ENCODE measurements at places on chromosomes 6 and 20.

DNA sequence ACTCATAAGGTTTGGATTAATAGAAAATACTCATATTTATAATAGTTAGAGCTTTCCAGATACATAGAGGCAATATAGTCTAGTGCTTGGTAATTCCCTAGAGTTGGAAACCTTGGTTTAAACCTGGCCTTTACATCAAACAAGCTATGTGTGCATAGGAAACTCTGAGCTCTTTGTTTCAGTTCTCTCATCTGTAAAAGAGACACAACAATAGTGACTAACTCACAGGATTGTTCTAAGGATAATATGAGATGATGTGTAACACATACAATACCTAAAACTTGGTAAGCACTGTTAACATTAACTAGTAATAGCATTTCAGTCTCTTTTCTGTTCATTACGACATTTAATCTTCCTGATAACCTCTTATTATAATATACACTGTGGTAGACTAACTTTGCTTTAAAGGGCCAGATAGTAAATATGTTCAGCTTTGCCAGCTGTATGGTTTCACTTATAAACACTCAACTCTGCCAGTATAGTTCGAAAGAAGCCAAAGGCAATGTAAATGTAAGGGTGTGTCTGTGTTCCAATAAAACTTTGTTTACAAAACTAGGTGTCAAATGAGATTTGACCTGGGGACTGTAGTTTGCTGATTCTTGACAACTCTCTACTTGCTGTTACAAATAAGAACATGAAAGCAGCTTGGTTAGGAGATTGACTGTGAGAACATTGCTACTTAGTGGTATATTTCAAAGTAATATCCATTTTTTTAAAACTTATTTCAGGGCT, 370.6 kb upstream of the FLRT3 start:
- peak; percentile 79 for DNase-seq

DNA sequence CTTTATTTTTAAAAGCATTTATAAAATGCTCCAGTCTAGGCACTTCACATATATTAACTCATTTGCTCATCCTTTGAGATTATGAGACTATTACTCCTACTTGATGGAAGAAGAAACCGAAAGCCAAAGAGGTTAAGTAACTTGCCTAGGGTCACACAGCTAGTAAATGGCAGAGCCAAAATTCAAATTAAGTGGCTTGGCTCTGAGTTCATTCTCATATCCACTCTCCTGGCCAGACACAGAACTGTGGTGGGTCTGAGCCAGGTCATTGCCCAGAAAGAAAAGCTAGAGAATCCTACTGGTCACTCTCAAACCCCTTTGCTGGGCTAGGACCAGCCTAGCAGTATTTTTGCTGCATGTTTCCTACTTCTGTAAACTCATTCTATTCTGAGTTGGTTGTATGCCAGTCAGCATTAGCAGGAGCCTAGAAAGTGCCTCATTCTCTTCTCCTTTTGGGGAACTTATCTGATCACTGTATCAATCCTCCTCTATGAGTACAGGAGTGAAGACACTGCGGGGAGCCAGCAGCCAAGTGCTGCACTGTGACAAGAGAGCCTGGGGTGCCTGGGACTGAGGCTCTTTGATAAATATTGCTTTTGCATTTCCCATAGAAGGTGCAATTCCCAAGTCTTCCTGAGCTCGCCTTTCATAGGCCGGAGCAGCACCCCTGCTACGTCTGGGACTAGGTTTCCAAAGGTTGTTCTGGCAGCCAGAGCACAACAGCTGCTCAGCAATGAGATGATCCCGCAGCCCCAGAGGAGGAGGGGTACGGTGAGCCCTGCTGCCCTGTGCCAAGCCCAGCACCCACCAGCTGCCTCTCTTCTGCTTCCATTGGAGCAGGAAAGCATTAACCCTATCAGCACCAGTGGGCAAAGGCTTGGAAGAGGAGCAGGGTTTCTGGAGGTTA, 728.3 kb downstream of the MAFB start:
- DNase-seq = peak; percentile 42

GRCh38 chr6:14921170-14921569, 324.7 kb upstream of the JARID2 start:
- peak; percentile 70 for DNase-seq

DNA sequence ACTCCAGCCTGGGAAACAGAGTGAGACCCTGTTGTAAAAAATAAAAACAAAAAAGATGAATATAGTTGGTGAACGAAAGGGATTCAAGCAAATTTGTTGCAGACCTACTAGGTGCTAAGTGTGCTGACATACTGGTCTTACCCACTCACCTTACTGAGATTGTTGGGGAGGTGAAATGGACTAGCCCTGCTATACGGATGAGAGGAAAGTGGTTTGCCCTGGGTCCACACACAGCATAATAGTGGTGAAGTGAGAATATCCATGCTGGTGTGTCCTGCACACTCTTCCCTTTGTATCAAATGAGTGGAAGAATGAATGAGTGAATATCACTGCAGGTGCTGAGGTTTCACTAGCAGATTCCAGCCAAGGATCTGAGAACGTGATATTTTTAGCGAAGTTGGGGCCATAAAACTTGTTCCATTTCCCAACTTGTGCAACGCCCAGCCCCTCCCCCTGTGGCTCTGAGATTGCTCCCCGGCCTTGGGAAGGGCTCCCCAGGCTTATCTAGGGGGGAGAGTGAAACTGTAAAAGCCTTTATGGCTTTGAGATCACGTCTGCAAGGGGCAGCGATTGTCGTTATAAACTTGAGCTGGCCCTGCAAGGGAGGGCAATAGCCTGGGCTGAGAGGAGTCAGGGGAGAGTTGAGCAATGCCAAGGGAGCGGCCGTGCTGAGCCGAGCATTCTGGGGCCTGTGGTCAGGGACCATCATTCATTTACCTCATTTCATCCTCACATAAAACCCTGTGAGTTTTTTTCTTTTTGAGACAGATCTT, 33.2 kb upstream of the TTPAL start:
- DNase-seq = no peak

- peak; percentile 18 for DNase-seq
These were observed 64.0 kb downstream of the BLOC1S5 start for GRCh38 chr6:8000188-8000596.

DNA sequence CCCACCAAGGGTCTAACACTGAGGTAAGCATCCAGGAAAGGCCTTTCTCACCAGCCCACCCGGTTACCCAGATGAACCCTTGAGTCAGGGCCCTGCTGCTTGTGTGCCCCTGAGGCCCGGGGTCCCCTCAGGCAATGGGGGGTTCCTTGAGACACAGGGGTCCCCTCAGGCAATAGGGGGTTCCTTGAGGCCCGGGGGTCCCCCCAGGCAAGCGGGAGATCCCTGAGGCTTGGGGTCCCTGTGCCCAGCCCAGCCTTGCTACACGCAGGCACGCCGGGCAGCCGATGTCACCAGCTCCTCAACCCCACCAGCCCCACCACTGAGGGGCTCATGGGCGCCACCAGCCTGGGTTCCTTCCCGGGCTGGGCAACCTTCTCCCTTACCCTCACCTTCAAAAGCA, 247.2 kb downstream of the TTLL2 start:
- no peak for DNase-seq

GRCh38 chr20:4076671-4077070, 61.3 kb upstream of the RNF24 start:
- peak; percentile 92 for DNase-seq

GRCh38 chr6:53673162-53673727, 7.7 kb upstream of the KLHL31 start:
- DNase-seq = peak; percentile 28

- no peak for DNase-seq
These were observed 16.0 kb downstream of the UQCC1 start for GRCh38 chr20:35395728-35396127.

DNA sequence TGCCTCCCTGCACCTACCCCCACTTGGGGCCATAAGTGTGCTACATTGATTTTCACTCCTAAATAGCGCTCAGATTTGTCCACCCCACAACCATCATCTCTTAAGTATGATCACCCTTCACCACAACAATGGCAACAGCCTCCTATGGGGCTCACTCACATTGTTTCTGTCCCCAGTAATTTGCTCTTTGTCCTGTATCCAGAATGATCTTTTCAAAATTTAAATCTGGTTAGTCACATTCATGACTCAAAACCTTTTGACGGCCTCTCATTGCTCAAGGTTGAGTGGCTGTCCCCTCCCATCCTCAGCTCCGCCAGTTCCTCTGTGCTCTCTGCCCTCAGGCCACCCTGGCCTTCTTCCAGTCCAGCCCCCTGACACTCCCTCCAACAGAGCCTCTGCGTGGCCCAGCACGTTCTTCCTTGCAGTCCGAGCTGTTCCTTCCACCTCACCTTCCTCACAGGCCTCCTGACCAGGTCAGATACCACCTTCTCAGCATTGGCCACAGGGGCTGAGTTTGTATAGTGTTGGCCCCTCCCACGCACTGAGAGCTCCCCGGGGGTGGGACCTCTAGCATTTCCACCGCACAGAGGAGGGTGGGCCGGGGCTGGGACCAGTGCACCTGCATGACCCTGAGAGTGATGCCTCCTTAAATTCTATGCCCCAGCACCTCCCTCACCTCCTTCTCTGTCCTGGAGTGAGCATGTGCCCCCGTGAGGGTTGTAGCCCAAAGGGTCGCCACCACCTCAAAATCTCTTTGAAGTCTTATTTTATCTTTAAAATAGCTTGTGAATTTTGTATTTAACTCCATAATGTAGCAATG, 2.4 kb upstream of the PPP1R3G start:
- no peak for DNase-seq

DNA sequence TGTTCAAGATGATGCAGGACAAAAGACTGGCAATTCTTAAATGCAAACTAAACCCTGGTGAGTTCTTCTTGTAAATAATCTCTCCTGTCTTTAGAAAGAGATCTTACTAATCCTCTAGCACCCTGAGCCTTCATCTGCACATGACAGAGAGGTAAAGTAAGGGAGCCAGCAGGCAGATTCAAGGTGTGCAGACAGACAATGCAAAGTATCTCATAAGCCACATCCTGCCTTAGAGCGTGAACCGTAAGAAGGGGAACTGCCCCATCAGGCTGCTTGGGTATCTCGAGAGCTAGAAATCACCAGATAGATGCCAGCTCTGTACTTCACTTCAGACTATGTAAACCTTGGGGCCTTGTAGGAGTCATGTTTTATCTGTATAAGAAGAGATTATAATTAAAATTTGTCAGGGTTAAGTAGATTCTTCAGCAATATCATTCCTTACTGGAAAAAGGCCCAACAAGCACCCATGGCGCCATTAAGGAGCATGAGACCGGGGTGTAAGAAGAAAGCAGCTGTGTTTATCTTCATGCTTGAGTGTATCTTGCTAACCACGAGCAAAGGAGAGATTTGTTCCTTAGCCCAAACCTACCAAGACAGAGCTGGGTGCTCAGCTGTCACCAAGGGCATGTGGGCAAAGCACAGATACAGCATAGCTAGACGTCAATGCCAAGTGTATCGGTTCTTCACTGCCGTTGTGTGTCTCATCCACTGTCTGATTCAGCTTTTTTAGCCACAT, 24.4 kb downstream of the CNR1 start:
- no peak for DNase-seq

DNA sequence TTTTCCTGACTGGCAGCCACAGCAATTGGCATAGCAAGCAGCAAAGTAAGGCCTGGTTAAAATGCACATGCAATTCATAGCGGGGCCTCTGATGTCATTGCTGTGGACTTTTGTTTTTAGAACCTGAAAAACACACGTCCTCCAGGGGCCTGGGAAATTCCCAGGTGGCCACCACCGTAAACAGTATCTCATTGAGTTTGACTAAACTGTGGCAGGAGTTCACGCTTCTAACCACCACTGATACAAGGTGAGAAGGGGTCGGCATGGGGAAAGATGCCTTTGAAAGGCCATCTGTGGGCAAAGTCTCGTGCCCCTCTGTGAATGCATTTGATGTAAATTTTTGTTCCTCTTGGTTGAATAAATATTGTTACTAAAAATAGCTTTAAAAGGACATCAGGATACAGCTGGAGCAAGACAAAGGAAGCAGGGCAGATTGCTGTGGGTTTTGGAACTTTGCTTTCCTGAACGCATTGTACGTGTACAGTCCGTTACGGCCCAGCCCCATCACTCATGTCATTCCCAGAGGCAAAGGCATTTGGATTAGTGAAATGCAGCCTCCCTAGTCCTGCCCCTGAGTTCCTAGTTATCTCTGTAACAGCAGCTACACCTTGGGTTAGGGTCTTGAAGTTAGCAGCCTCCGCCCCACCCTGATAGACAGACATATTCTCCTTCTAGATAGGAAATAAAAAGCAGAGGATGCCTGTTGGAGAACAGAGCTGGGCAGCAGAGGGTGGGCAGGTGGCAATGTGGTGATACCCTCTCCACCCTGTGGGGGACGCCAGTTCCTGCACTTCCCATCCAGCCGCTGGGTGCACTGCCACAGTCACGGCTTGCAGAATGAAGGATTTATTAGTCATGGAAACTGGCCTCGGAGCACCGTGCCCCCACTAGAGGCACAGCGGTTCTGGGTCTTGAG, 80.3 kb downstream of the ZDHHC14 start:
- DNase-seq = peak; percentile 49

GRCh38 chr6:21375151-21376116, 218.1 kb upstream of the SOX4 start:
- DNase-seq = no peak

- DNase-seq = no peak
These were observed 38.1 kb upstream of the FLRT3 start for GRCh38 chr20:14375416-14375985.

GRCh38 chr6:129646642-129647041, 63.3 kb downstream of the ARHGAP18 start:
- DNase-seq = peak; percentile 13

DNA sequence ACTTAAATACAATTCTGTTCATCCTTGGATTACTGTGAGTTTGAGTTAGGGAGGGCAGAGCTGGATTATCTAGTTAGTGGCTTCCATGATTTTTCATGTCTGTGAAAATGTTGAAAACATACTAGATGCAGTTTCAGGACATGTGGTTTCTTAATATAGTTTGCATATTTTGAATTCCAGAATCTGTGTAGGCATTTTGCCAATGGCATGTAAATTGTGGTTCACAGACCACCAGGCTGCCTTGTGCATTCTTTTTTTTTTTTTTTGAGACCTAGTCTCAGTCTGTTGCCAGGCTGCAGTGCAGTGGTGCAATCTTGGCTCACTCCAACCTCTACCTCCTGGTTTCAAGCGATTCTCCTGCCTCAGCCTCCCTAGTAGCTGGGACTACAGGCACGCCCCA, 42.8 kb downstream of the CDC5L start:
- no peak for DNase-seq

DNA sequence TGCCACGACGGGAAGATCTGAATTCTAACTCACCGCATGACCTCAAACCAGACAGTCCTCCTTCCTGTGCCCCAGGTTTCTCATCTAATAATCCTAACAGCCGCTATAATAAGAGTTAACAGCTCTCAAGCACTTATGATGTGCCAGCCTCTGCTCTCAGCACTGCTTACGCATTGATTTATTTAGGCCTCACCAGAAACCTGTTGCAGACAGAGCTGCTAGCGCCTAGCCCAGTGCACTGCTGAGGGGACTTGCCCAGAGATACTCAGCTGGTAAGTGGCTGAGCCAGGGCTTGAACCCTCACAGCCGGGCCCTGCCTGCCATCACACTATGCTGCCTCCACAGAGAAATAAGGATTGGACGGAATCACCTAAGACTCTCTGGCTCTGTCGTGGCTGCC, 37.7 kb downstream of the GRM4 start:
- DNase-seq = no peak
